ENCODE measurements at places on chromosomes 3 and 15. TPM values are rescaled to one million over a fixed set of nuclear protein-coding genes. Genes with fewer than 3 reads are reported as not detected.

The GOLGA6D gene
- total RNA-seq, result not detected

DNA sequence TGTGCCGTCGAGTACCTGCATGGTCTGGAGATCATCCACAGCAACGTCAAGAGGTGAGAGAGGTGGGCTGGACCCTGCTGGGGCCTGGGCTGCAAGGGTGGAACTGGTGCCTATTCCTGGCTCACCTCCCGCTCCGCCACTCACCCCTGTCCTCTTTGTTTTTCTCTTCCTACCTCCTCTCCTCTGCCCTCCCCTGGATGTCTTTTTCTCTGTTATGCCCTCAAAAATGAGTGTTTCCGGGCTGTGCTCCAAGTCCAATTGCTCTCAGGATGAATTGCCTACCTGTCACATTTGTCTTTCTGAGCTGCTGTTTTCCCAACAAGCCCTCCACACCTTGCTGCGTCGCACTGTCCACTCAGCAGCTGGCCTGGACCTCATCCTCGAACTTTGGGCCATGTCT lies 28.5 kb upstream of the TATDN2 start:
- H3K27me3 ChIP-seq, result no peaks in the 10 kb centered on the region
- H3K4me1 ChIP-seq, result no peaks in the 10 kb centered on the region
- H3K27ac ChIP-seq, result no peak overlapping the region
- H3K4me3 ChIP-seq, result no peak overlapping the region
- DNase-seq, result no peak

DNA sequence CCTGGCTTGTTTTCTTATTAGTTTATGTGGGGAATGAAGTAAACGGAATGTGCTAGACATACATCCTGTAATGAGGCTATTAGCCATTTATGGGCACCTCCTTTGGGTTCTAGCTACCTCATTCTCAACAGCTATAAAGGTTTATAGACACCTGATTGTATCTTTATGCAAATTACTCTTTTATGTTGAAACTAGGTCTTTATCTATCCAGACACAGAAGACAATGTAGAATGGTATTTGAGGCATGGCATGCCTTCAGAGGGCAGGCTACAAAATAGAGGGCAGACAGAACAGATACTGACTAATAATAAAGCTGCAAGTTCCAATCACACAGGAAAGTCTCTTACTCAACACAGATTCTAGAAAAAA lies 27.1 kb downstream of the TBC1D2B start:
- H3K4me1 ChIP-seq, result peaks cover 98% of the 10 kb centered on the region
- DNase-seq, result no peak
- peaks cover 21% of the 10 kb centered on the region for H3K36me3 ChIP-seq
- no peak overlapping the region for H3K4me3 ChIP-seq
- no peak overlapping the region for H3K27ac ChIP-seq

DNA sequence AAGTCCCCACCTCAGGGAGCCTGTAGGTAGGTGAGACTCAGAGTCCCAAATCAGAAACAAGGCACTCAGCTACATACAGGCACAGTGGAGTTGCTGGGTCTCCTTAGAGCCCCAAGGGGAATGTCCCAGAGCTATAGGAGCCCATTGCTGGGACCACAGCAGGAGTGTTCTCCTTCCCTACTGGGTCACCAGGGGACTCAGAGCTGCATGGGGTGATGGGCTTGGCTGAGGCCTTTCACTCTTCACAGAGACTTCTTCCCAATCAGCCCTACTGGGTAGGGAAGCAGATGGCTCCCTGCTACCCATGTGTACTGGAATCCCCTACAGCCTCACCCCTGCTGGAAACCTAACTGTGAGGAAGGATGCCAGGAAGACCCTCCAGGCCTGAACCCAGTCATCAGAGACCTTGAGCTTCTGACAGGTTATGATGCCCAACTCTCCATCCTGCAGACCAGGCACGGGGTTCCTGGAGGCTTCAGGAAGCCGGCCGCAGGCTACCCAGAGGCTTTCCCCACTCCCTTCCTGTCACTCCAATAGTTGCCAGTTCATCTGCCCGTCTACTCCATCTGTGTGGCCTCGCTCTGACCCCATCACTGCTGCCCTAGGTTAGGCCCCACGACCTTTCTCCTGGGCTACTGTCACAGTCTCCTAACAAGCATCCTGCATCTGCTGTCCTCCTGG lies 24.0 kb downstream of the RASGRF1 start:
- H3K27me3 ChIP-seq, result no peaks in the 10 kb centered on the region
- no peak for DNase-seq
- no peaks in the 10 kb centered on the region for H3K4me1 ChIP-seq

GRCh38 chr3:160911411-160911810 lies 155.4 kb downstream of the PPM1L start:
- H3K4me3 ChIP-seq, result no peak overlapping the region
- H3K4me1 ChIP-seq, result no peaks in the 10 kb centered on the region
- no peaks in the 10 kb centered on the region for H3K36me3 ChIP-seq
- no peak for DNase-seq
- no peaks in the 10 kb centered on the region for H3K27me3 ChIP-seq

DNA sequence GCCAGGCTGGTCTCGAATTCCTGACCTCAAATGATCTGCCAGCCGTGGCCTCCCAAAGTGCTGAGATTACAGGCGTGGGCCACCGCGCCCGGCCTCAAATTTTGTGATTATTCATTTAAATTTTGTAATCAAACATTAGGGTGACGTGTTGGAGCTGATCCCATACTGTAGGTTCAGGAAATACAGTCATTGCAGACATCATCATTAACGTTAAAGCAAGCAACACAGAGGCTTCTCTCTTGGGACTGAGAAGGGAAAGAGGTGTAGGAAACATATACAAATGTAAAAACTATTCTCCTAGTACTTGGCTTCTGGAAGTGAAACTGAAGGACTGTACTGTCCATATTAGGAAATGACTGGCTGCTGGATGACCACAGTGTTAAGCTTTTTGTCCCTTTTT lies 11.1 kb upstream of the ARID3B start:
- no peaks in the 10 kb centered on the region for H3K36me3 ChIP-seq
- no peak for DNase-seq
- H3K4me1 ChIP-seq, result no peaks in the 10 kb centered on the region
- no peaks in the 10 kb centered on the region for H3K27me3 ChIP-seq

DNA sequence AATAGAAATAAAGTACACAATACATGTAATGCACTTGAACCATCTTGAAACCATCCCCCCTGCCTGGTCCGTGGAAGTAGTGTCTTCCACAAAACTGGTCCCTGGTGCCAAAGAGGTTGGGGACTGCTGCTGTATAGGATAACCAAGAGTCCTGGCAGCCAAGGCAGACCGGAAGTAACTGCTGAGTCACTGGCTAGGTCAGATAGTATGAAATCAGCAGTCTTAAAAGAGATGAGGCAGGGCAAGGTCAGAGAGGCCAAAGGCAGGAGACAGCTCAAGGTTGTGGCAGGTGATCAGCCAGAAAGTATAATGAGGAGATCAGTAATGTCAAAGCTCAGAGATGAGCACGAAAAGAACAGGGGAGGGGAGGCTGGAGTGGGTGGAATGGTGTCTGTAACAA lies 60.2 kb downstream of the MAP3K13 start:
- no peaks in the 10 kb centered on the region for H3K4me1 ChIP-seq
- DNase-seq, result no peak
- no peaks in the 10 kb centered on the region for H3K27me3 ChIP-seq
- no peak overlapping the region for H3K27ac ChIP-seq
- no peaks in the 10 kb centered on the region for H3K36me3 ChIP-seq

DNA sequence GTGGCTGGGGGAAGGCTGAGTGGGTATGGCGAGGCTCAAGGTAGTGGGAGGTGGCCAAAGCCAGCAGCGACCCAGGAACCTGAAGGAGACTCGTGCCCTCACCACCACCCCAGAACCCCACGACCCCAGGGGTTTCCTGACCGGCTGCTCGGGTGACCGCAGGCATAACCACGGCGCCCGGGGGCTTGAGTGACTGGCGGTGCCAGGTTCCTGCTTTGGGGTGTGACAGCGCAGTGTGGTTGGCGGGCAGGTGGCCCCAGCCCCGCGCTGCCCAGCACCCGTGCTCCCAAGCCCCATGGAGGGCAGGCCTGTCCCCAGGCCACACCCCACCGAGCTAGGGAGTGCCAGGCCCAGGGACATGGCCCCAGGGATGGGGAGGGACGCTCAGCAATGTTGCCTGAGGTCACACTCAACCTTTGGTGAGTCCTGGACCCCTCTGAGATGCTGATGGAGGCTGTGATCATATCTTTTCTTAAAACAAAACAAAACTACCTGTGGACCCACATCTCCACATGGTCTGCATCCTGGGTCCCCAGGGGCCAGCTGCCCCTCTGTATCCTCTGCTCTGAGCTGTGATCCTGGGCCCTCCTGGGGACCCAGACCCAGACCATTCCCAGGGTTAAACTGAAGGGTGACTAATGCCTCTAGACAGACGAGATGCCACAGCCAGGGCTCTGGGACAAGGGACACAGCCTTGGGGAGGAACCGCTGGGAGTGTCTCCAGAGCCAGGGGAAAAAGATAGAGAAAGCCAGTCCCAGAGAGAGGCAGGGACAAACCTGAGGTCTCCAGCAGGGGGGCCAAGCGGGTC lies 13.0 kb downstream of the DNAJB8 start:
- no peak overlapping the region for H3K27ac ChIP-seq
- no peak overlapping the region for H3K4me3 ChIP-seq
- no peak for DNase-seq
- no peaks in the 10 kb centered on the region for H3K4me1 ChIP-seq

DNA sequence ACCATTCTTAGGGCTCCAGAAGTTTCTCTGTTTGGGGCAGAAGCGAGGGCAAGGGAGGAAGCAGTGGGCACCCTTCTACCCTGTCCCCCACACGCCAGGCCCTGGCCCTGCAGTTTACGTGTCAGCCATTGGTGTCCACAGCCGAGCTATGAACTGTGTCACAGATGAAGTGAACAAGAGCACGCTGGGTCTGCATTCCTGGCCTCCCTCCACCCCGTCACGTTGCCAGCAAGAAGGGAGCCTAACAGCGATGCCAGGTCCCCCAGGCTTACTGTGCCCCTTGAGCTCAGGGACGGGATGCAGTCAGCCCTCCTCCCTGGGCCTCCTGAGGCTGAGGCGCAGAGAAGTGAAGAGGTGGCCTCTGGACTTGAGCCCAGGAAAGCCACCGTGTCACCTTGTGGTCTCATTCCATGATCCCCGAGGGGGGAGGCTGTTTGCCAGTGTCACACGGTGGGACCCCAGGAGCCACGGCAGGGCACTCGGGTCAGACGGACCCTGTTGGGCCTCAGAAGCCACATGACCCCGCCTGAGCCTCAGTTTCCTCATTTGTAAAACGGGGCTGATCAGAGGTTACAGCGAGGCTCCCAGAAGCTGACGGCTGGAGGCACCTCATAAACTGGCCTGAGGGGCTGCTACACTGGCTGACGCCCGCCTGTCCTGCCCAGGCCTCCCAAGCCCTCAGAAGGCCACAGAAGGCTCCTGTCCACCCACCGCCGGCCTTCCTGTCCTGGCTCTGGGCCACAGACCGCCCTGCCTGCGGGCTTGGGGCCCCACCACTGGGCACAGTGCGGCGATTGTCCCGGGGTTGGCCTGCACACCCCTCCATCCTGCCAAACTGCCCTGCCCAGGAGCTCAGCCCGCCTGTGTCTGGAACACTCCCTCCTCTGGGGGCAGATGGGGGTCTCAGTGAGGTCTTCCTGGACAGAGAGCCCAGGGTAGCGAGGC lies 18.6 kb downstream of the IQSEC1 start:
- no peak overlapping the region for H3K4me3 ChIP-seq
- no peak for DNase-seq
- no peaks in the 10 kb centered on the region for H3K36me3 ChIP-seq
- no peak overlapping the region for H3K27ac ChIP-seq
- no peaks in the 10 kb centered on the region for H3K27me3 ChIP-seq

- no peak overlapping the region for H3K27ac ChIP-seq
- peaks cover under 1% of the 10 kb centered on the region for H3K4me1 ChIP-seq
- DNase-seq, result no peak
- no peaks in the 10 kb centered on the region for H3K27me3 ChIP-seq
- H3K36me3 ChIP-seq, result no peaks in the 10 kb centered on the region
These were observed 6.1 kb upstream of the SFMBT1 start for GRCh38 chr3:53051929-53052328.

GRCh38 chr3:125480656-125481374 lies 39.2 kb downstream of the SNX4 start:
- H3K4me3 ChIP-seq, result no peak overlapping the region
- H3K36me3 ChIP-seq, result peaks cover 82% of the 10 kb centered on the region
- no peak for DNase-seq
- no peaks in the 10 kb centered on the region for H3K4me1 ChIP-seq
- no peak overlapping the region for H3K27ac ChIP-seq

DNA sequence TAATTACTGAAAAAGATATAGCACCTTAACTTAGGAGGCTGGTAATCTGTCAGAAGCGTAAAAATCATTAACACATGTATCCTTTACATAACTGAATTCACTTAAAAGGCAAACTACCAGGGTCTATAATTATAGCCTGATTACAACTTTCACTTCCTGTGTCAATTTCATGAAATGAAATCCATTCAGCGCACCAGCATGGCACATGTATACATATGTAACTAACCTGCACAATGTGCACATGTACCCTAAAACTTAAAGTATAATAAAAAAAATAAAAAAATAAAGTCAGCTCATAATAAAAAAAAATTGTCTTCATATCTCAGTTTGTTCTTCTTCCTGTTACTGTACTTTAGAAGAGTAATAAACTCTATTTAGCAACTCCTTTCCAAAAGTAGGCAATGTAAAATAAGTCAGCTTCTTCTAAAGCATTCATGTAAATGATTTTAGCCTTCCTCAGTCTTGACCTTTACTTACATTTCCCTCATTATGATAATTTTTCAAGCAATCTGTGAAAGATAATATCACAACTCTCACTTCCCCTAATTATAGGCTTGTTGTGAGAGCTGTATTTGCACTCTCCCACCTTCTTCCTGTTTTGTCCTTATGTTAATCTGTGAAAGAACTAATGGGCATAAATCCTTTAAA lies 50.1 kb downstream of the KBTBD8 start:
- H3K4me1 ChIP-seq, result no peaks in the 10 kb centered on the region
- H3K4me3 ChIP-seq, result no peak overlapping the region
- H3K27ac ChIP-seq, result no peak overlapping the region
- H3K36me3 ChIP-seq, result no peaks in the 10 kb centered on the region
- H3K27me3 ChIP-seq, result no peaks in the 10 kb centered on the region

GRCh38 chr15:49748791-49749190 lies 127.9 kb downstream of the DTWD1 start:
- H3K36me3 ChIP-seq, result no peaks in the 10 kb centered on the region
- no peak overlapping the region for H3K4me3 ChIP-seq
- DNase-seq, result no peak
- no peaks in the 10 kb centered on the region for H3K27me3 ChIP-seq
- H3K27ac ChIP-seq, result no peak overlapping the region

DNA sequence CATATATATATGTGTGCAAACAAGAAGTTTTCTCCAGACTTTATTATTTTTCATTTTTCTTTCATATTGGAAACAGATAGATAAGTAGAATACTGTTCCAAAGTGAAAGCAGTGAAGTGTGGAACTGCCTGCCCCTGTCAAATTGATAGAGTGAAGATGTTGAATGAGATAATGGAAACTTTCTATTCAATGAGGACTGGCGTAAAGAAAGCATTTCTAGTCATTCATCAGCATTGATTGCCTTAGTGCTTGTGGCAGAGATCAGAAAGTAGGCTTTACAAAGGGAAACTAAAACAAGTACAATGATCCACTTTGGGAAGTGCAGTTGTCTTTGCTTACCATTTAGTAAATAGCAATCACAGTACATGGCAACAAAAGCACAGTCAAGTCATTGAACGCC lies 300.0 kb downstream of the CADM2 start:
- H3K36me3 ChIP-seq, result no peaks in the 10 kb centered on the region
- H3K27me3 ChIP-seq, result no peaks in the 10 kb centered on the region
- H3K4me3 ChIP-seq, result no peak overlapping the region
- no peaks in the 10 kb centered on the region for H3K4me1 ChIP-seq
- H3K27ac ChIP-seq, result no peak overlapping the region
